LNCaP clone FGC (cell line): ENCODE measurements at places on chromosomes 4 and X.

DNA sequence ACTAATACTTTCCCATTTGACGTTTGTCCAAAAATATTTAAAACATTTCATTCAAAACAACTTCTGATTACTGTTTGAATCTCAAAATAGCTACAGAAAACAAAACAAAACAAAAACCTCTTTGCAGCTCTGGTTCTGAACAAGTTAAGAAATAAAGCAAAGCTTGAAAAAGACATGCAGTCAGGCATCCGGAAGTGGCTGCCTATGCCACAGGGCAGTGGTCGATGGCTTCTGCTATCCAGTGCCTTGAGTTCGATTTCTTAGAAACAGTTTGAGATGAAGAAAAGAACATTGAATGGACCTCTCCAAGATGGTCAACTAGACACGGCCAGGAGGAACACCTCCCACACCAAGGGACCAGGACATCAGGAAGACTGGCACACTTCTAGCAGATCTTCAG is 125.3 kb downstream of the SCFD2 start:
- no peak for DNase-seq

GRCh38 chr4:81651243-81651899 is 179.7 kb upstream of the RASGEF1B start:
- no peak for DNase-seq

DNA sequence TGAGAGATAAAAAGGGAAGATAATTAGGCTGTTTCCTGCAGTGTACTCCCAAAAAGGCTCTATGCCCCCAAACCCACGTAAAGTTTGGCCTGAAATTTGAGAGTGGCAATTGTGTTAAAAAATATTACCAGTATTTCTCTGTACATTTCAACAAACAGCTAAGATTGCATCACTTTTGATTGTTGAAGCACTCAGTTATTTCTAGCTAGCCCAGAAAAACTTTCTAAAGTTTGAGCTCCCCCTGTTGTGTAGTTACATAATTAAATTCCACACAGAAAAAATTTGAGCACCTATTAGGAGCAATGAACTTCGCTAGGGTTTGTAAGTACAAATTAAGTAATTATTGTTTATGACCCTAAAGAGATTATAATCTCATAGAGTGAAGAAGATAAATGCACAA is 109.4 kb downstream of the DLG3 start:
- DNase-seq = no peak

- no peak for DNase-seq
Observed at GRCh38 chr4:47659342-47659741, 174.3 kb downstream of the ATP10D start.

DNA sequence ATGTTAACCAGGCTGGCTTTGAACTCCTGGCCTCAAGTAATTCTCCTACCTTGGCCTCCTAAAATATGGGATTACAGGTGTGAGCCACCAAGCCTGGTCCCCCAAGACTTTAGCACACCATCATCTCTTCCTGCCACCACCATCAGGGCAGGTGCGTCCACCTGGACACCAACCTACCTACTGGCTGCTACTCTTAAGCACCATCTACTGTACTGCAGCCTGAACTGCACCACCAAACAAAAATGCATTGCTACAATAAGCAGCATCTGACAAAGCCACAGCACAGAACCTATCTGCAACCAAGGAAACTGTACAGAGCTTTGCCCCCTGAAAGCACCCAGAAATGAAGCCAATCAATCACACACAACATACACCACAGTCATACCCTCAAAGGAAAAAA is 139.7 kb downstream of the EFHC2 start:
- no peak for DNase-seq

- DNase-seq = peak; percentile 7
Observed at GRCh38 chr4:63563288-63564014, 845.8 kb downstream of the TECRL start.

DNA sequence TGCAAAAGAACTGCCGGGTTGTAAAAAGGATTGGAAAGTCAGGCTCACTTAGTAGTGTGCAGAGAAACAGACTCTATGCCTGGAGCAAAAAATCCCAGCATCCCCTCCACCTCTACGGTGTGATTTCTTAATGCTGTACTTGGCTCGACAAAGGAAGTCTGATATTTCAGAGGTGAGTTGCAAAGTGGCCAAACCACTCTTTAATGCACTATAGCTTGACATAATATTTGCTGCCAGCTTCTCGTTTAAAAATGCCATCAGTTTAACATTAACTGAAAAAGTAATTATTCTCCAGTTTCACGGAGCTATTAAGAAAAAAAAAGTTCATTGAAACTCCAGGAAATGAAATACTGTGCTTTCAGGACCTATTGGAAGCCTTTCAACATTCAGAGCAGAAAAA is 448.3 kb upstream of the ZFP42 start:
- no peak for DNase-seq

DNA sequence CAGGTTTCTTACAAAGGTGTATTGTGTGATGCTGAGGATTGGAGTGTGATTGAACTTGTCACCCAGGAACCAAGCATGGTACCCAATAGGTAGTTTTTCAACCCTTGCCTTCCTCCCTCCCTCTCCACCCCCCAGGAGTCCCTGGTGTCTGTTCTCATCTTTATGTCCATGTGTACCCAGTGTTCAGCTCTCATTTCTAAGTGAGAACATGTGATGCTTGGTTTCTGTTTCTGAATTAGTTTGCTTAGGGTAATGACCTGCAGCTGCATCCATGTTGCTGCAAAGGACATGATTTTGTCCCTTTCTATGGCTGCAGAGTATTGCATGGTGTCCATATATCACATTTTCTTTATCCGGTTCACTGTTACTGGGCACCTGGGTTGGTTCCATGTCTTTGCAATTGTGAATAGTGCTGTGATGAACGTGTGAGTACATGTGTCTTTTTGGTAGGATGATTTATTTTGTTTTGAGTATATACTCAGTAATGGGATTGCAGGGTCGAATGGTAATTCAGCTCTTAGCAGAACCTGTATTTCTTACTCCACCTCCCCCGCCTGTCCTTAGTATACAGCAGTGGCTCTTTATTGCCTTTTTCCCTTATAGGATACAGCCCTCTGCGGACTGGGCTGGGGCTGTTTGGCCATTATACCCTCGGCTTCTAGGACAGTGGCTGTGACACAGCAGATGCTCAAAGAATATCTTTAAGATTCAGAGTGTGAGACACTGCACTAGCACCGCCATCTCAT is 145.4 kb downstream of the PTTG2 start:
- DNase-seq = no peak

DNA sequence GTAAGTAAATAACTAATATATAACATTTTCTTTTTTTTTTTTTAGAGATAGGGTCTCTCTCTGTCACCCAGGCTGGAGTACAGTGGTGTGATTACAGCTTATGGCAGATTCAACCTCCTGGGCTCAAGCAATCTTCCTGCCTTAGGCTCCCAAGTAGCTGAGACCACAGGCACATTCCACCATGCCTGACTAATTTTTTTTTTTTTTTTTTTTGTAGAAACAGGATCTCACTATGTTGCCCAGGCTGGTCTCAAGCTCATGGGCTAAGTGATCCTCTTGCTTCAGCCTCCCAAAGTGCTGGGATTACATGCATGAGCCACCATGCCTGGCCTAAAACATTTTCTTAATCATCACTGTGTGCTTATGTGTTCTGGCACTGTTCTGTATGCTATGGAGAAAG is 32.8 kb downstream of the MGARP start:
- no peak for DNase-seq

- no peak for DNase-seq
Observed at GRCh38 chr4:180625653-180626052, 1617.5 kb upstream of the TENM3 start.

GRCh38 chr4:89249313-89249712 is 58.3 kb downstream of the GPRIN3 start:
- DNase-seq = no peak

GRCh38 chr4:84498203-84498934 is 723 bp downstream of the NKX6-1 start:
- no peak for DNase-seq

DNA sequence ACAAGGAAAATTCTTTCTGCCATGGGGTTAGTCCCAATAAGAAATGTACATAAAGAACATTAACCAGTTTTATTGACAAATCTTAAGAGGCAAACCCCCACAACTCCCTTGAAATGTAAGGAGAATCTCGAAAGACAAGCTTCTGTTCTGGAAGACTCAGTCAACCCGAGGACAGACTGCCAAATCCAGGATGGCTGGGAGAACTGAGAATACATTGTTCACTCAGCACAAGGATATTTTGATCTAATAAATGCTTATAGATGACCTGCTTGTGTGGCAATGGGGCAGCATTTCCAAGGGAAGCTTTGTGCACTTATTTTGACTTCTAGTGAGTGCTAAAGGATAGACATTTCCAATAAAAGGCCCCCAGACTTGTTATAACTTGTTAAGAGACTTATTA is 280.4 kb downstream of the DHX15 start:
- DNase-seq = no peak

GRCh38 chr4:55980725-55981124 is 32.0 kb downstream of the CEP135 start:
- no peak for DNase-seq

GRCh38 chrX:69556060-69557011 is 52.2 kb downstream of the NALF2 start:
- DNase-seq = no peak

DNA sequence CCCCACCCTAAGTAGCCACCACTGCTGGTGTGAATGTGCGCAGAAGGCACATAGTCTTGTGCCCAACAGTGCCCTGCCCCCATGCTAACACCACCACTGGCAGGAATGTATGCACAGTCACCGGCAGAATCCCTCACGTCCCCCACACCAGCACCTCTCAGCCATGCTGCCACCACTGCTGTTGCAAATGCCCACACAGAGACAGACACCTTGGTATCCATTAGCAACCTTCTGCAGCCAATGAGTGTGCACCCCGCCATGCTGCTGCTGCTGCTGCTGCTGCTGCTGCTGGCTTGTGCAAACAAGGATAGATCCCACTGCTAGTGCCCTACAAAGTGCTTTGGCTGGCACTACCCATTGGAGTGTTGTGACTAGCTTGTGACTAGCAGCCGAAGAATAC is 52.4 kb upstream of the MMAA start:
- DNase-seq = no peak

DNA sequence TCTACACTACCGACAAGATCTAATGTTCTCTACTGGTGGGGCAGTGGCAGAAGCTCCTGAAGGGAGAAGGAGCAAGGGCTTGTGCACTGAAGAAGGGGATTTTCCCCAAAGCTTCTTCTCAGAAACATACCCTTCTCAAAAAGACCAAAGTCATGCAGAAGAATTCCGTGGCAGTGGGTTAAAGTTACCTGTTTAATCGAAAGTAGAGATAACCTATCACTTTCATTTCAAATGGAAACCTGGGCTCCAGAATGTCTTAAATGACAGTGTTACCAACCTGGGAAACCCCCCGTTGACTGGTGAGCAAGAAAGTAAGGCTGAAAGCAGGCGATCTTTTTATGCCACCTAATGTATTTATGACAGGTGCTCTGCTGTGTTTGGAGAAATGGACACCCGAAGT is 92.5 kb upstream of the TEX13D start:
- no peak for DNase-seq

- DNase-seq = no peak
Observed at GRCh38 chr4:142339053-142339452, 507.0 kb downstream of the INPP4B start.

DNA sequence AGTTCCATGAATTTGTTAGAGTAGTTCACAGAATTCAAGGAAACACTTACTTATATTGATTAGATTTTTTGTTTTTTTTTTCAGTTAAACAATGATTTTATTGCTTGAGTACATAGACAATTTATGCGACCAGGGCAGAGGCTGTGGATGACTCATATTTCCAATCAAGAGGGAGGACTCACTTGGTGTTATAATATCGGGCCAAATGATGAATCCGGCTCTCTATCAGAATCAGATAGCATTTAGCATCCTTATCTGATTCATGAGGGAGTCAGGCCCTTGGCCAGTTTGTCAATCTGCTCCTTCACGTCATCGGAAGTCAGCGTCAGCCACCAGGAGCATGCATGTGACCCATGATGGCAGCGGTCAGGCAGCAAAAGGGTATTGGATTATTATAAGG is 82.3 kb upstream of the HUWE1 start:
- no peak for DNase-seq

DNA sequence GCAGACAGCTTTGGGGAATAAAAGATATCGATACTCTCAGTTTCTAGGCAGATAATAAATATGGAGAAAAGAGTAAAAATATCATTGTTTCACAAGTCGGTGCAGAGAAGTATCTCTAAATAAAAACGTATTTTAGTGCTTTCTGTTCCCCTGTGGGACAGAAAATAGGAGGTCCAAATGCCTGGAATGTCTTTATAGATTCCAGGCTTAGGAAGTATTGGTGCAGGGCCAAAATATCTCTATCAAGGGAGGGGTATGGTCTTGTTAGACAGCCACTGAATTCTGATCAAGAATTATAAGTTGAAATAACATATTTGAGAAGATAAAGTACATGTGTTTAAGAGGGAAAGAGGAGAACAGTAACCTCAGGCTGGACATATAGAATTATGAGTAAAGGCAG is 596.4 kb downstream of the PCDH18 start:
- DNase-seq = no peak

DNA sequence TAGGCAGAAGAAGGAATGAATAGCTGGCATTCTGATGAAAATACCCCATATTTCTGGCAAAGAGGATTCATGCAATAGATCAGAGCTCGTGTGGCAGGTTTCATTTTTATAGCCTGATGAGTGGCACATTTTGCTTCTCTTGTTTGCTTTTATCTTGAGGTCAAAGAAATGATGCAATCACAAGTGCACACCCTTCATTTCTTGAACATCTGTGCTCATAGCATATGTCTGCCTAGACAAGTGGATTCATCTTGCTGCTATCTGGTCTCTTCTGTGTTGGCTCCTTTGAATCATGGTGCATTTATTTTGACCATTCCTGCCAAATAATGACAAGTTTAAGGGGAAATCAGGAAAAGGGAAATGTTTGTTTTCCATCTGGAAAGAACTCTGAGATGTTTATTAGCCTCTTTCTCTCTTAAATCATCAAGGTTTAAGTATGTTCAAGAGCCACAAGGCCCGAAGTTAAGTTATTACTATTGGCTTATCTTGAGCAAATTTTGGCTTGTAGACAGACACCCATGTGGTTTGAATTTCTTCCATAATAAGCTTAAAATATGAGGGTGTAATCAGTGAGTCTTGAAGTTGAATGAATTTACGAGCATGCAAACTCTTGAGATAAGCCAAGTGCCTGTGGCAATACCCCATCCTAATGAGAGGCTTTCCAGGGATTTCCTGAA is 59.3 kb upstream of the HS3ST1 start:
- DNase-seq = peak; percentile 68

- DNase-seq = no peak
Observed at GRCh38 chr4:108336076-108336475, 167.3 kb upstream of the LEF1 start.

DNA sequence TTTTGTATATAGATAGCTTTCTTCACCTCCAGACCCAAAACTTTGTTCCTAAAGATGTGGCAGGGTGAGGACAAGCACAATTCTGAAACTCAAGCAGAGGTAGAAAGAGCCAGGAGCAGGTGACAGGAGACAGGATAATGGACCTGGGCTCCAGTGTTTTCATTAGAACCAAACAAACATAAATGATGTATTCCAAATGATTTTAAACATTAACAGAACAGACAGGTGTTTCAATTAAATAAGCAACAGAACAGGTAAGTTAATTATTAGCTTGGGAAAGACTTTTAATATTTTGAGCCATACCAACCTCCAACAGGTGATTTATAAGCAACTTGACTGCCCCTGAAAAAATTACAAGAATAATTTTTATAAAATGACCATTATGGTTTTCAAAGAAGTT is 459.4 kb upstream of the LCORL start:
- no peak for DNase-seq
